ENCODE measurements at places on chromosomes 5 and 9. TPM values are rescaled to one million over a fixed set of nuclear protein-coding genes. Genes with fewer than 3 reads are reported as not detected.

GRCh38 chr5:98570661-98571191, 202.7 kb upstream of the RGMB start:
- no peak for DNase-seq

- peak; percentile 22 for DNase-seq
Measured at GRCh38 chr9:137297966-137298365, 4.1 kb downstream of the NRARP start.

Gene FGF18
- 0.35 TPM for total RNA-seq

GRCh38 chr9:34197756-34198711, 19.2 kb downstream of the UBAP1 start:
- peak; percentile 39 for DNase-seq

DNA sequence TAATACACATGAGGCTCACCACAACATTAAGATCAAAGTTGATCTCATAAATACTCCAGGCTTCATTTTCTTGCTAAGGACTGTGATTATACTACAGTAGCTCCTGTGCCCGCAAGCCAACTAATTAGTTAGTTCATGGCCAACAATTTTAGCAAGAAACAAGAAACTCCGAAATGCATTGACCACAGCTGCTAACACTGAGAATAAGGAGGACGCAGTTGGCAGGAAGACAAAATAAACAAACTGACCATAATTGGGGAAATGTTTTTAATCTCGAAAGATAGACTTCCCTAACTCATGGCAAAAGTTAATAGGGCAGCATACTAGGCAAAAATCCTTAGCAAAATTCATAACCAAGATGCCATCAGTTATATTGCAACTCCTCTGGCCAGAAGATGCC, 115.5 kb upstream of the SPEF2 start:
- DNase-seq, result no peak

DNA sequence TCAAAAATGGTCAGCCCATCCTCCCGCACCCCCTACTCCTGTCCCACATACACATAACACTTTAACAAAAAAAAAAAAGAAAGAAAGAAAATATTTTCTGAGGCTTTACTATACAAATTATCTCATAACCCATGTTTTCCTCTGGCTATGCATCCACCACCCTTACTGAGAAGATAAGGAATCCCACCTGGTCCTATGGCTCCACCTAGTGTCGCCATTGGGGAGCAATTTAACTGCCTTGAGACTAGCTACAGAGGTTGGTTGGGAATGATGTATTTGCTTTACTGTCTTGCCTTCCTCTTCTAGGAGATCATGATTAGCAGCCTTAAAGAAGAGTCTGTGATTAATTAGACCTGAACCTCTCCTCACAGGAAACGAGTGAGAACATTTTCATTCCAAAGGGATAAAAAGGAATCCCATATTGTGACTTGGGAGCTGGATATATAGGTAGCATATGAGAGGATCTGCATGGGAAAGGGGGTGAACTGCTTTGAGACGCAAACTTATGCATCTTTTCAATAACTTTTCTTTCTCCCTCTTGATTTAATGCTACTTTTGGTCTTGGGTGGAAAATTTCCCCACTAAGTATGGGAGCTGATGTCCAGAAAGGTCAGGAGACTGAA, 77.7 kb upstream of the SELENOP start:
- peak; percentile 69 for DNase-seq

DNA sequence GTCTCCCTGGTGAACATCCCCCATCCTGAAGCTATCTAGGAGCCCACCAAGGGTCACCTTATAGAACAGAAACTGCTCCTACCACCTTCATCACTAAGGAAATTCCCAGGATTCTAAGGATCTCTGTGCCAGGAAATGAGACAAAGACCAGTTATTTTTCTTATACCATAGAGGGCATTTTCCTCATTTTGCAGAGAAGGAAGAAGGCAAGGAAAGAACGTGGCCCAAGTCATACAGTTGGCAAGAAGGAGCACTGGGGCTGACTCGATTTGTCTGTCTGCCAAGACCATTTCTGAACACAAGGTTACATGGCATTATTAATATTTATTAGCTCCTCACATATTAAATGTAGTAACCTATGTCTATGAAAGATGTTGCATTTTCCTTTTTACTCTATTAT, 49.6 kb upstream of the TNFSF15 start:
- no peak for DNase-seq

- no peak for DNase-seq
Measured at GRCh38 chr9:98168941-98169488, 23.4 kb downstream of the CORO2A start.

DNA sequence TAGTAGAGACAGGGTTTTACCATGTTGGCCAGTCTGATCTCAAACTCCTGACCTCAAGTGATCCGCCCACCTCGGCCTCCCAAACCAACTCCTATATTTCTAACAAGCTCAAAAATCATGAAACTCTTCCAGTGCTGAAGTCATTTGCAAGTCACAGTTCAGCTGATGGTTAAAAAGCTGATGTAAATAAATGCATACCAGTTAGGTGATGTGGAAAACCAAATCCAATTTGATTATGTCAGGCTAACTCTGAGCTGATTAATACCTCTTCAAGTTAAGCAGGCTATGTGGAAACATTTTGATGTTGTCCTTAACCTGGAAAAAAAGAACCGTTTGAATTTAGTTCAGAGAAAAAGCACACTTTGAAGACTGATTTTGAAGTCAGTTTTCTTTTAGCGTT, 51.0 kb downstream of the TMEM252 start:
- DNase-seq, result no peak

Gene LCN9
- not detected for total RNA-seq

GRCh38 chr9:116547729-116548426, 139.2 kb upstream of the TRIM32 start:
- peak; percentile 60 for DNase-seq
